NCI-H1105 treated with DMSO at 0.1 percent for 48 hours (cell line): ENCODE measurements at places on chromosomes 16 and 17.
A peak's percentile ranks its signal among the peaks of the same experiment; 100 is the strongest.

DNA sequence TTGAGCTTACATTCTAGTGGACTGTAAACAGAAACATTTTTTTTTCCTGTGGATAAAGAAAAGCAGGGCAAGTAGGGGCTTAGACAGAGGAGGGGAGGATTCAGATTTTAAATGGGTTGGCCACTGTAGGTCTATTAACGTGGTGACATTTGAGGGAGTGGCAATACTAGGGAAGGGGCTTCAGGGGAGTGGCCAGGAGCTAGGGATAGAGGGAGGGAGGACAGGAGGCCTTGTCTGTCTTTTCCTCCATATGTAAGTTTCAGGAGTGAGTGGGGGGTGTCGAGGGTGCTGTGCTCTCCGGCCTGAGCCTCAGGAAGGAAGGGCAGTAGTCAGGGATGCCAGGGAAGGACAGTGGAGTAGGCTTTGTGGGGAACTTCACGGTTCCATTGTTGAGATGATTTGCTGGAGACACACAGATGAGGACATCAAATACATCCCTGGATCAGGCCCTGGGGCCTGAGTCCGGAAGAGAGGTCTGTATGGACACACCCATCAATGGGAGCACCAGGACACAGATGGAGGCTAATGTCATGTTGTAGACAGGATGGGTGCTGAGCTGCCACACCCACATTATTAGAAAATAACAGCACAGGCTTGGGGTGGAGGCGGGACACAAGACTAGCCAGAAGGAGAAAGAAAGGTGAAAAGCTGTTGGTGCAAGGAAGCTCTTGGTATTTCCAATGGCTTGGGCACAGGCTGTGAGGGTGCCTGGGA lies 6.5 kb upstream of the HBM start:
- DNase-seq, result no peak

GRCh38 chr17:48486557-48486956 lies 44.3 kb downstream of the HOXB1 start:
- no peak for DNase-seq

GRCh38 chr16:81738783-81739496 lies 40.2 kb upstream of the PLCG2 start:
- DNase-seq, result no peak

DNA sequence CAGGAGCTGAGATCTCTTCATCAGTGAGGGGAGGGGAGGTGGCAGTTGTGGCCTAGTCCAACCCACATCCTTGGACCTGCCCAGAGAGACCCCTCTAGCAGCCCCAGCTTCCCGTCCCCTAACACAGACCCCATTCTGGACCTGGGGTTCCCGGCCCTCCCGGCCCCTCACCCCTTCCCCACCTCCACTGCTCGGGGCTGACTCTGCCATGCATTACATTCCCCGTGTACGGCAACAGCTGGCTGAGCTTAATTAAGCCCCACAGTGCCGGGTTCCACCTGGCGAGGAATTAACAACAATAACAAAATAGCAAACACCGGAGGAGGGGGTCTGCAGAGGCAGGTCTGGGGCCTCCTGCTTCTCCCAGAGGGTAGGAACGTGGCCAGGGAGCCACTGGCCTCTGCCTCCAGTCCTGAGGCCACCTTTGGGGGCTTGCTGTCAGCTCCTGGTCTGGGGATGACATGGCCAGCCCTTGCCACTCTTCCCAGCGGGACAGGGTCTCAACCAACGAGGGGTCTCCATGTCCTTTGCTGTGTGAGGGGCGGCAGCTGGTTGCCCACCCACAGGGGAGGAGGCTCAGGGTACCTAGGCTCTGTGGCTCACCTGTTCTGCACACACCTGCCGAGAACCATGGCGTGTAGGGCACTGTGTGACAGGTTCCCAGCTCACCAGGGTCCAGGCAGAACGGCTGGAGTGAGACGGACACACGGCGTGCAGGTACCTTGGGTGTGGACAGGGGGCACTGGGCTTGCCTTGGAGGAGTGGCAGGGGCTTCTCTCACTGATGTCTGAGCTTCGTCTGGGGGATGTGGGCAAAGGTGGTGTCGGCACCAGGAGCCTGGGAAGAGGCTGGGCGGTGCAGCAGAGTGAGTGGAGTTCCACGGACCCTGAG lies 46.9 kb upstream of the CBFA2T3 start:
- no peak for DNase-seq

- no peak for DNase-seq
These were observed 34.8 kb upstream of the NDRG4 start for GRCh38 chr16:58464916-58465731.

DNA sequence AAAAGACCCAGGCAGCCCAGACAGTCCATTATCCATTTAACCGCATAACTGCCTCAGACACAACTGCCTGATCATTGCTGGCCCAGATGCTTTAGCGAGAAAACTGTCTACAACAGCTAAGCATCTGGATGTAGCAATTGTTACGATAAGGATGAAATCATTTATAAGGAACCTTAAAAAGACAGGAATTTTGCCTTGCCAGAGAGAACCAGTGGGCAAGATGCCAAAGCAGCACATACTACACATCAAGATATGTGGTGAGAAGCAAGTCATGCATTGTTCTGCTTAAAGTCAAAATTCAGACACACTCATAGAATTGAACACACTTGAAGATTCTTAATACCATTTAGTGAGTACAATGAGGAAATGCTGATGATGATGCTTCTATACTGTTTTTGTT lies 1525.3 kb downstream of the CDH8 start:
- no peak for DNase-seq

GRCh38 chr16:13397126-13397525 lies 495.7 kb downstream of the SHISA9 start:
- no peak for DNase-seq

DNA sequence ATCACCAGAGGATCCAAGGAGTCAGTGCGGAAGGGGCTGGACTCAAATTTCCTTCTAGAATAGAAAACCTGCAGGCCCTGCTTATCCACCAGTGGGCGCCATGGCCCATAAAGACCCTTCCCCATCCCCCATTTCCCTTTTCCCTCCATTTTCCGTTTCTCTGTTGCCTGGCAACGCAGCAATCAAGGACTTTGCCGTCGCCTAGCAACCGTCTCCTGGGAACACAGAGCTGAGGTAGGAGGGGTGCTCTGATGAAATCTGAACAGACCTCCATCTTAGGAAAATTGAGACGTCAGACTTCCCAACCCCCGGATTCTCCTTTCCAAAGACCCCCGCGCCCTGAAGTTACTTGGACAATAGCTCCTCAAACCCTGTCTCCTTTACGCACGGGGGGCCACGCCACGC lies 5.7 kb downstream of the DLG4 start:
- DNase-seq, result peak; percentile 99

- DNase-seq, result no peak
These were observed 5.6 kb downstream of the STAT5B start for GRCh38 chr17:42270596-42270995.

GRCh38 chr16:70663524-70664324 lies 17.4 kb downstream of the IL34 start:
- no peak for DNase-seq

DNA sequence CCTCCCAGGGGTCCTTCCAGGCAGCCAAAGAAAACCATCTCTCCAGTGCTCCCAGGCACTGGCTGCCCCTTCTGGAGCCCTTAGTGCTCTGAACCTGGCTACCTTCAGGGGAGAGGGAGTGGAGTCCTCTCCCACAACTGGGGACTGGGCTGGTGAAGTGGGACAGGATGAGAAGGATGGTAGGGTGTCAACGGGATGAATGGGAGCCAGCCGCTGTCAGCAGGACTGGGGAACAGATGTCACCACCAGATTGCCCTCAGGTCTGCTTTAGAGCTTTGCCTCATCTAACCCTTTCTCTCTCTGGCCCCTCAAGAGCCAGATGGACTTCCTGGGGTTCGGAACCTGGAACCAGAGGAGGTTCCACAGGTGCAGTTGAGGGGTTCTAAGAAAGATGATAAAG lies 488 bp upstream of the SEBOX start:
- no peak for DNase-seq

DNA sequence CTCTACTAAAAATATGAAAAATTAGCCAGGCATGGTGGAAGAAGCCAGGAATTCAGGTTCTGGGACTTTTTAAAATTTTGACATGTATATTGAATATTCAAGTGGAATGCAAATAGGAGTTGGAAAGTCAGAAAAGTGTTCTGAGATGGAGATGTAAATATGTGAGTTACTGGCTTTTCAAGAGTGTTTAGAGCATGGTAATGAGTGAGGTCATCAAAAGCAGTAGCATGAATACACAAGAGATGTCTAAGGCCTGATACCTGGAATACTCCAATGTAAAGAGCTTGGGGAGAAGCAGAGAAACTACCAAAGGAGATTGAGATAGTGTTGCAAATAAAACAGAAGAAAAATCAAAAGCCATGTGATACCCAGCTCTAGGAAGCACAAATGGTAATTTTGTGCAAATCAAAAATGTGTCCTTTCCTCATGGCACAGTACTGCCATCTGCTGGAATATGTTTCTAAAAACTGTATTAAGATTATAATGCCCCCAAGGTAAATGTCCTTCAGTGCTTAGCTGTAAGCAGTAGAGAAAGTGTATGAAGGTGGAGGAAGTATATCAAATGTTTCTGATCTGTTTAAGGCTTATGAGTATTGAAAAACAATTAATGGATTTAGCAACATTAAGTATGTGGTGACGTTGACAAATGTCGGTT lies 908.4 kb downstream of the KCNJ18 start:
- peak; percentile 1 for DNase-seq

DNA sequence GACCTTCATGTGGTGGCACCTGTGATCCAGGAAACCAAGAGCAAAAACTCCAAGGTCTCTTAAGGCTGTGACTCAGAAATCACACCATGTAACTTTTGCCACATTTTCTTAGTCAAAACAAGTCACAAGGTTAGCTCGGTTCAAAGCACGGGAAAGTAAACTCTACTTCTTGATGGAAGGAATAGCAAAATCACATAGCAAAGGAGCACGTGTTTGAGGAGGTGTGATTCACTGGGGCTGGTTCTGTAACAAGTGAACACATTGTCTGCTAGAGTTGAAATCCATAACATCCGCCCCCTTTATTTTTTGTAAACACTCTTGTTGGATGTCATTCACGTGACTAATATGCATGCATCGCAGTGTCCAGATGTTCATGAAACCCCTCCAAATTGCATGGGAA lies 415.0 kb upstream of the MAF start:
- no peak for DNase-seq

- DNase-seq, result no peak
These were observed 12.9 kb downstream of the MXRA7 start for GRCh38 chr17:76697702-76698465.

- DNase-seq, result peak; percentile 30
These were observed 750 bp downstream of the TMEM132E start for GRCh38 chr17:34579979-34580684.

DNA sequence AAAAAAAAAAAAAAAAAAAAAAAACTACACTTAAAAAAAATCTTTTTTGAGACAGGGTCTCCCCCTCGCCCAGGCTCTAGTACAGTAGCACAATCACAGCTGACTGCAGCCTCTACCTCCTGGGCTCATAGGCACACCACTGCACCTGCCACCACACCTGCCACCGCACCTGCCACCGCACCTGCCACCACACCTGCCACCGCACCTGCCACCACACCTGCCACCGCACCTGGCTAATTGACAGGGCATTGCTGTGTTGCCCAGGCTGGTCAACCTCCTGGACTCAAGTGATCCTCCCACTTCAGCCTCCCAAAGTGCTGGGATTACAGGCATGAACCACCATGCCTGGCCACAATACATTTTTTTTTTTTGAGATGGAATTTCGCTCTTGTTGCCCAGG lies 17.6 kb upstream of the WDR45B start:
- no peak for DNase-seq

DNA sequence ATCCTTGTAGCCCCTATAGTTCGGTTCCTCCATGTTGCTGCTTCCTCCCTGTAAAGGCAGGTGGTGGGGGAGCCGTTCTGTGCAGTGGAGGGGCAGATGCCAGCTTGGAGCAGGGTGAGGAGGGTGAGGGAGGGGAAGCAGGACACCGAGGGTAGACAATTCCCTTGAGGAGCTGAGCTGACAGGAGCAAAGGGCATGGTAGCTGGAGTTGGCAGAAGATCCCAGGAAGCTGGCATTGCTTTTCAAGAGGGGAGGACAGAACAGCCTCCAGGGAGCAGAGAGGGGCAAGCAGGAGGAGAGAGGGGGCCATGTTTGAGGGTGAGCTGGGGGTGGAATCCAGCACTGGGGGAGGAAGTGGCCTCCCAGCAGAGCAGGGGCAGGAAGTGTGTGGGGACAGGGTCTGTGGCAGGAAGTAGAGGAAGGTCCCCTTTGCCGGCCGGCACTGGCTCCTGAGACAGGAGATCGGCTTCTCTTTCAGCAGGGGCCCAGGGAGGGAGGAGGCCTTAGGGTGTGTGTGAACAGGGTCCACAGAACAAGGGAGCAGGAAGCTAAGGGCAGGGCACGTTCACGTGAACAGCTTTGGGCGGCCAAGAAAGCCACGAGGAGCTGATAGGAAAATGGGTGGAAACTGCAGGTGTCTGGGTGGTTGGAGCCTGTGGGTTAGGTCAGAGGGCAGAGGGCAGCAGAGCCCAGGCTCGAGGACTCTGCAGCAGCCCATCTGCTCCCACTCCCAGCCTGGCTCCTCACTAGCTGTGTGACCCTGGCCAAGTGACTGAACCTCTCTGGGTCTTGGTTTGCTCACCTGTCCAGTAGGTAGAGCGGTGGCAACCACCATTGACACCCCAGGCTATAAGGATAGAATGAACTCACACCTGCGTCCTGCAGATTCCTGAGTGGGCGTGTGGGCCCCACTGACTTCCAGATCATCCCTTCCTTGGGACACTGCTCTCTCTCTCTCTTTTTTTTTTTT lies 17.5 kb upstream of the SPNS2 start:
- no peak for DNase-seq

DNA sequence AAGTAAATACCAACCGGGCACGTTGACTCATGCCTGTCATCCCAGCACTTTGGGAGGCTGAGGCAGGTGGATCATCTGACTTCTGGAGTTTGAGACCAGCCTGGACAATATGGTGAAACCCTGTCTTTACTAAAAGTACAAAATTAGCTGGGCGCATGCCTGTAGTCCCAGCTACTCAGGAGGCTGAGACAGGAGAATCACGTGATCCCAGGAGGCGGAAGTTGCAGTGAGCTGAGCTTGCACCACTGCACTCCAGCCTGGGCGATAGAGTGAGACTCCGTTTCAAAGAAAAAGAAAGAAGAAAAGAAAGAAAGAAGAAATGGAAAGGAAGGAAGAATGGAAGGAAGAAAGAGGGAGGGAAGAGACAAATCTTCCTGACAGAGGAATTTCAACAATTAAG lies 108.7 kb downstream of the AHSP start:
- DNase-seq, result no peak

- no peak for DNase-seq
These were observed 3.2 kb downstream of the UBALD1 start for GRCh38 chr16:4611337-4612021.
